ENCODE measurements at places on chromosomes 12 and 14.

DNA sequence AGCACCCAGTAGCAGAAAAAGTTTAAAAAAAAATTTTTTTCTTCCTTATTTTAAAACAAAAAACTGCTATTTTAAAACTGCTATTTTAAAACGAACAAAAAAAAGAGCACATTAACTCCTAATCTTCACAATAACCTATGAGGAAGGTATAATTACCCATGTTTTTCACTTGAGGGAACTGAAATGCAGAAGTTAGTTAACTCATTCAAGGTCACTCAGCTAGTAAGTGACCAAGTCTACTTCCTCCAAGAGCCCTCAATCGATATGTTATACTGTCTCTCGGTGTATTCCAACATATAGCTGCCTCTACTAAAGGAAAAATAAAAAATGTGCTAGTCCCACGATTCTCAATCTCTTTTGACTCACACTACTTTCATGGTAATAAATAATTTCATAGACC lies 7.8 kb downstream of the RPAP3 start:
- DNase-seq: no peak

DNA sequence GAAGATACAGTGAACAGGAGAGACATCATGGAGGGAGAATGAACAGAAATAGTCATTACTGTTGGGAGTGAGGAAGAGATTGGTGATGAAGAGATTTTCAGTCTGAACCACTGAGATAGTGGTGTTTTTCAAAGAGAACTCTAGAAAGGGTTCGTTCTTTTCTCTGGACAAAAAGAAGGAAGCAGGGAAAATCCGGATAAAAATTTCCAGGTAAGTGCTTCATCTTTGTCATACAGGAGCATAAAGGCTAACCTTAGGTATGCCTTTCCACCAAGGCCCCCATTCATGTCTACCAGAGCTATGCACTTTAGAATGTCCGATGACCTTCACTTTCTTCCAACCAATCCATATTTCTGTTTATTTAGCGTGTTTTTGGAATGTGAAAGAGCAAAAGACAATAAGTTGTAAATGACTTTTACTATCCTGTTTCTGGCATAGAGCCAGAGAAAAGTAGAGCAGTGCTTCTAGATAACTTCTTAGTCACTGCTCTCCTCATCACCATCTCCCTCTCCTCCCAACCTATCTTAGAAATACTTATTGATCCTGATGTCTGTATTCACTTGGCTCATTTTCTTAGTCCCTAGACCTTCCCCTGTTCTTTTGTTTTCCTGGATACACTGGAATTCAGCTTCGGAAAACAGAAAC lies 116.5 kb downstream of the TTC6 start:
- DNase-seq: no peak

- DNase-seq: no peak
Measured at GRCh38 chr12:103657331-103657730, 70.3 kb downstream of the STAB2 start.

- no peak for DNase-seq
Measured at GRCh38 chr12:102050660-102051430, 10.9 kb downstream of the WASHC3 start.

- DNase-seq: no peak
Measured at GRCh38 chr12:14058717-14059116, 77.3 kb upstream of the GRIN2B start.

DNA sequence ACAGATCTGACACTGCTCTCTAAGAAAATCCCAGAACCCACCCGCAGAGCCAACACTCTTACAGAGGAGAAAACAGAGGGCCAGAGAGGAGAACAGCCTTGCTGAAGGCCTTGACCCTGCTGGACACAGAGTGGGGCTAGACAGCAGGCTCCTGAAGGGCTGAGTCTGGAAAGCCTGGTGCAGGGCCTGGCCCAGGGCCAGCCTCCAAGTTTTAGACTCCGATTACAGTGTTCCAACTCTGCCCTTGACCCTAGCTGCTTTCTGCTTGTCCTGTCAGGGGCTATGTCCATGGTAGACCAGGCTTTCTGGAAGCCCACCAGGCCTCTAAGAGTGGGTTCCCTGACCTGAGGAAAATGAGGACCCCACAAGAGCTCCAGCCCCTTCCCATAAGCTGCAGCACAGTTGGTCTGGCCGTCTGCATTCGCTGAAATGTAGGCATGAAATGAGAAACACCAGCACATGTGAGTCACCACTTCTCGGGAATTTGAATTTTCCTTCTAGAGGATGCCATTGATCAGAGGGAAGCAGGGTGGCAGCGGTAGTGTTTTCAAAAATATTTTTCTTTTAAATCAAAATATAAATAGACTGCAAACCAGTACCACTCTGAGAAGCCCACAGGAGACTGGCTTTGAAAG lies 154.4 kb downstream of the CALM1 start:
- no peak for DNase-seq

DNA sequence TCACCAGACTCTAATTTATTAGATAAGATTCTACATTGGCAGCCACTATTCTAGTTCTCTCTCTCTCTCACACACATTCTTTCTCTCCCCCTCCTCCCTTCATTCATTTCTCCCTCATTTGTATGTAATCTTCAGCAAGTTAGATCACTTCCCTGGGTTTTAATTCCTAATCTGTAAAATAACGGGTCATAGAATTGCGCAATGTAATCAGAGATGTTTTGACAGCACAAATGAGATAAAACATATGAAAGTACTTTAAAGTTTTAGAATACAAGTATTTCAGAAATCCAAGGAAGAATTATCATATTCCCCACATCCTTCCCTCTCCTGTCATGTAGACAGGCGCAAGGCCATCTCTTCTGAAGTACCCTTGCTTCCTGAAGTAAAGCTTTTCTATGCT lies 21.7 kb downstream of the STYK1 start:
- DNase-seq: no peak

Data from stimulated activated CD8-positive, alpha-beta memory T cell treated with anti-CD3 and anti-CD28 coated beads, Interleukin-7, amount 100 ng/mL, for 48 hours (primary cell).